ENCODE measurements at places on chromosomes 5 and 9.

- no peak for DNase-seq
These were observed 96.1 kb downstream of the PAX5 start for GRCh38 chr9:36937951-36938350.

DNA sequence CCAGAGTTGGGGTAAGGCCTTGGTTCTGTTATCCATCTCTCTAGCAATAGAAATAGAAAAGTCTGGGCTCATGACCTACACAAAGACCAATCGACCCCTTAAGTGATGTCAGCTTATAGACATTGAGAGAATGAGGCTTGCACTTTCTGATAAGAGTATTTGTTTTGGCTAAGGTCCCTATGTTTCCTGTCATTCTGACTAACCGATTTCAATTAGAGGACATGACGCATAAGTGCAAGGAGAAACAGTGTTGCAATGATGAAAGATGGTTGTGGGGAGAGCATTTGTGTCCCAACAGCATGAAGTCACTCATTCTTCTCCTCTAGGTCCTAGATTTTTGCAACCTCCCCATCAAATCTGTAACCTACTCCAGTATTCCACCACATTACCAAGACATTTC is 255.1 kb downstream of the MAT2B start:
- no peak for DNase-seq

DNA sequence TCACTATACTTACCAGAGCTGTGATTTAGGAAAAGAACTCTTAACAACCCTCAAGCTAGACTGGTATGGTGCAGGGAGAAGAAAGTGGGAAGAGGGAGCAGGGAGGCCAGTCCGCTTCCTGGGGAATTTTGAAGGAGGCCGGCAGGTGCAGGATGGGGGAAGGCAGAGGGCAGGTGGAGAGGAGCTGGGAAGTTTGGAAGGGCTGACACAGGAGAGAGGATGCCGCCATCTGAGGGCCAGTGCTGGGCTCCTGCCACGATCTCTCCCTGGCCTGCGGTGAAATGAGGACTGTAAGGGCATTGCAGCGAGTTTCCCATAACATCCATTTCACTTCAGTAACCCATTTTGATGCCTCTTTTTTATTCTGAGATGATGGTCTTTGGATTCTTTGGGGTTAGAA is 8.9 kb downstream of the DAB2IP start:
- DNase-seq = no peak

DNA sequence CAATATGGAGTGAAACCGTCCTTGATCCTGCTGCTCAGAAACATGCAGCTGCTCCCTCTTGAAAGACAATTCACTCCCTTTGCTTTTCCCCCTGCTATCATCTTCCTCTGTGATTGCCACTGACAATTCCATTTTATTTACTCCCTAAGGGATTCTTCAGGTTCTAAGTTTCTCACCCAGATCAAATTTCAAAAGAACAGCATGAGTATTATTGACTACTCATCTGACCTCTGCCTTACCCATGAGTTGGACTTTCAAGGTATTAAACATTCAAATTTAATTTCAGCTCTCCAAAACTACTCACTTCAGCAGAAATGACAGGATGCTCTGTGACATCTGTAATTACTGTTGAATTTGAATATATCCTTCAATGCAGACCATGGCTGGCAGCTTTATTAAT is 236.5 kb upstream of the HAPLN1 start:
- no peak for DNase-seq

GRCh38 chr9:133780404-133780945 is 42.3 kb upstream of the SARDH start:
- no peak for DNase-seq

DNA sequence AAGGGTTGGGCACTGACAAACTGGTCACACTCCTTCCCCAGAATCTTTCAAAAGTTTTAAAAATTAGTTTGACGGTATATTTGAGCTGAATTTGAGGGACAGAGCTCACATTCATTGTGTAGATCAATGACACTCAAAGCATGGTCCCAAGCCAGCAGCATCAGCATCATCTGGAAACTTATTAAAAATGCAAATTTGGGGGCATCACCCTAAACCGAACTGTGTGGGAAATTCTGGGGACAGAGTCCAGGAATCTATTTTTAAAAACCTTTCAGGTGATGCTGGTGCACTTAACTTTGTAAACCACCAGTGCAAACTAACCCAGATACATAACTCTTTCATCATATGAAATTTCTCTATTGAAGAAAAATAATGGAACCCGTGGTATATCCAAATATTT is 58.1 kb upstream of the MTAP start:
- DNase-seq = no peak

GRCh38 chr5:102388235-102388634 is 92.2 kb upstream of the SLCO4C1 start:
- no peak for DNase-seq

GRCh38 chr5:109146591-109146990 is 263.2 kb downstream of the PJA2 start:
- no peak for DNase-seq

DNA sequence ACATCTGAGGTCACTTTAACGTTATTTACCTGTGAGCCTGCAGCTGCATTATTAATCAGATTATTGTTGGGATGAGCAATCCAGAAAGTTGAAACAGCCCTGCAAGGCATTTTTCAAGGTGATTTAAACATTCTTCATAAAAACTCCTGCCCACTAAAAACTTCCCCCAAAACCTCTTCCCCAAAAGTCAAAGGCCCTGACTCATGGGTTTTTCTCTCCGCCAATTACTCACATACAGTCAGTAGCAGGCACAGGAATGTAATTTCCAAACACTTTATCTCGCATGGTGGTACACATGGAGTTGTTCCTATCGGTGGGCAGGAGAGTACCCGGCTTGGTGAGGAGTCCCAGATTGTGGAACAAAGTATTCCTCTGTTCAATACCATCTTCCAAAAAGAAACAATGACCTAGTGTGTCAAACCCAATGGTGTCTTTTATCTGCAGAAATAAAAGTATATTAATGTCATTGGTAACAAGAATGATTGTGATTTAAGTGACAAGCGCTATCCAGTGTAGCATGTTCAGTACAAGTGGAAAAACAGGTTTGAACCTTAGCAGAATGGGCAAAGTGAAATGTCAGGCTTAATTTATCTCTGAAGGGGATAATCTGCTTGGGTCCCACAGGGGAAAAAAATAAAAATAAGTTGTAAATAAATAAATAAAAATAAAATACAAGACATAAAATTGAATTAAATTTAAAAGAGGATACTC is 38.3 kb downstream of the CEMIP2 start:
- DNase-seq = no peak

- no peak for DNase-seq
These were observed 465.9 kb downstream of the ANXA1 start for GRCh38 chr9:73617586-73617985.

- DNase-seq = no peak
These were observed 376.7 kb downstream of the DNAH5 start for GRCh38 chr5:13567819-13568218.

- no peak for DNase-seq
These were observed 4.8 kb upstream of the WNK2 start for GRCh38 chr9:93178851-93179786.

DNA sequence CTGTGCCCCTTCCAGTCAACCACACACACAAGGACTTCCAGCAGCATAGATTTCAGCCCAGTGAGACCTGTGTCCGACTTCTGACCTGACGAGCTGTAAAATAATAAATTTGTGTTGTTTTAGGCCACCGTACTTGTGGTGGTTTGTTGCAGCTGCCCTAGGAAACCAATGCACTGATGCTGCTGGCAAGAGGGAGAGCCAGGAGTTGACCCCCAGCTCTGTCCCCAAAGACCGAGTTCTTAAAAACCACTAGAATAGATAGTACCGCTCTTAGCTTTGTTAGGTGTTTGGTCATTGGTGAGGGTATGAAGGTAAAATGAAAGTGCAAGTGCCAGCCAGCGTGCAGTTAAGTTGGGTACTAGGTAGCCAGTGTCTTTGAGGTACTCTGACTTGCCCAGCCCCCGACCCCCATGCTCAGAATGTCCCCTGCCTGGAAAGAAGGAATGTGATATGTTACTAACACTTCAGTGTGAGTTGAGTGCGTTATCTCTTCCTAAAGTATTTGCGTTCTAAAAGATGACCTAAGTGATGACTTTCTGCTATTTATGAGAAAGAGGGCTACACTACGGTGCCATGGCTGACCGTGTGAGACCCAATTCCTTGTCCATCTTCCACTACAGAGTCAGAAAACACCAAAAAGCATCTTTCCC is 185.6 kb downstream of the AOPEP start:
- no peak for DNase-seq

- DNase-seq = no peak
These were observed 2.8 kb upstream of the HMCN2 start for GRCh38 chr9:130262771-130263170.

- DNase-seq = no peak
These were observed 847.9 kb downstream of the EFNA5 start for GRCh38 chr5:106822851-106823250.

DNA sequence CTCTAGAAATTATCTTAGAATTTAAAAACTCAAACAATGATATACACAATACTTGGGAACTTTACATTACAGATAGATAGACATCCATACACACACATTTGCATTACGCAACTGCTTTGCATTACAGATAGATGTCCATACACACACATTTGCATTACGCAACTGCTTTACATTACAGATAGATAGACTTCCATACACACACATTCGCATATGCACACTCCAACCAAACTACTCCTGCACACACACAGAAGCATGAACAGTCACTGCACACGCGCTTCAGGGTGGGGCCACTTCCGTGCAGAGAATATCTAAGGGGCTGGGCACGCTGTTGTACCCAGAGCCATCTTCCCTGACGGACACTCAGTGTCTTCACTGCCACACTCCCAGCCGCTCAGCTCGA is 7.9 kb upstream of the ADAMTS16 start:
- no peak for DNase-seq

- DNase-seq = no peak
These were observed 72.7 kb downstream of the SEMA4D start for GRCh38 chr9:89425024-89425805.

- DNase-seq = no peak
These were observed 213.6 kb downstream of the MAPKAP1 start for GRCh38 chr9:125493384-125493783.

- DNase-seq = no peak
These were observed 1011.5 kb upstream of the NUDT12 start for GRCh38 chr5:104573949-104574709.

DNA sequence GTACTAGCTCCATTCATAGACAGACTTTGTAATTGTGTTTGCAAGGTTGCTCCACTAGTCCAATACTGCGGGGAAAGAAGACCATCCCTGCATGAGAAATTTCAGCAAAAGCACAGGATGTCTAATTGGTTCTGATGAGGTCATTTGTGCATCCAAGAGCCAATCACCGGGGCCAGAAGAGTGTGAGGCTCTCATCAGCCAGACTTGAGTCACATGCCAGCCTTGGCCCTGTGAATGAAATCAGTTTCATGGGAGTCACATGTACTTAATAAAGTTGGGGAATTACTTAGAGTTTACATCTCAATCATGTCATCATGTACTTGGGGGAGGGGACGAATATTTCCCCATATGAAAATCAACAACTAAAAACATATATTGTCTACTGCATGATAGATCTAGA is 1236.0 kb downstream of the MAT2B start:
- DNase-seq = no peak

GRCh38 chr5:11420969-11421368 is 483.3 kb downstream of the CTNND2 start:
- DNase-seq = no peak

DNA sequence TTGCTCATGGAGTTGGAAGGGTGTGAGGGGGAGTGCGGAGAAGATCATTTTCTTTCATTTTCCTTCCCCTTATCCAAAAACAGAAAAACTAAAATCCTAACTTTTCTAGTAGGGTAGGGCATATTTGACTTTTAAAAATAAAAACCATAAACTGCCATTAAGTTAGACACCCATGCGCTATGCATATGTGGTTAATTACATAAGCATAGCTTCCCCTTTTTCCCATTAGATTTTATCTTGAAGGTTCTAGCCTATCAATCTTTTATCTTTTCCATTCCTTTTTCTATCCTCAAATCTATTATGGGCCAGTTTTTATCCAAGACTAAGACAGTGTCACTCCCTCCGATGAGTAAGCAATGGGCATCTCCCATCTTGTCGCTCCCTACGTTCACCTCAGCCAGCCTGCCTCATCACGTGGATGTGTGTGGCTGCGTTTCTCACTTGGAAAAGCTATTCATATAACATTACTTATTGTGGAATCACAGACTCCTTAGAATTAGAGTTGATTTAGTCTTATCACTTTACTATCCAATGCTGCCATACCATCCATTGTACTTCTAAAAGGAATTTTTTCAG is 49.2 kb downstream of the PCSK5 start:
- no peak for DNase-seq

DNA sequence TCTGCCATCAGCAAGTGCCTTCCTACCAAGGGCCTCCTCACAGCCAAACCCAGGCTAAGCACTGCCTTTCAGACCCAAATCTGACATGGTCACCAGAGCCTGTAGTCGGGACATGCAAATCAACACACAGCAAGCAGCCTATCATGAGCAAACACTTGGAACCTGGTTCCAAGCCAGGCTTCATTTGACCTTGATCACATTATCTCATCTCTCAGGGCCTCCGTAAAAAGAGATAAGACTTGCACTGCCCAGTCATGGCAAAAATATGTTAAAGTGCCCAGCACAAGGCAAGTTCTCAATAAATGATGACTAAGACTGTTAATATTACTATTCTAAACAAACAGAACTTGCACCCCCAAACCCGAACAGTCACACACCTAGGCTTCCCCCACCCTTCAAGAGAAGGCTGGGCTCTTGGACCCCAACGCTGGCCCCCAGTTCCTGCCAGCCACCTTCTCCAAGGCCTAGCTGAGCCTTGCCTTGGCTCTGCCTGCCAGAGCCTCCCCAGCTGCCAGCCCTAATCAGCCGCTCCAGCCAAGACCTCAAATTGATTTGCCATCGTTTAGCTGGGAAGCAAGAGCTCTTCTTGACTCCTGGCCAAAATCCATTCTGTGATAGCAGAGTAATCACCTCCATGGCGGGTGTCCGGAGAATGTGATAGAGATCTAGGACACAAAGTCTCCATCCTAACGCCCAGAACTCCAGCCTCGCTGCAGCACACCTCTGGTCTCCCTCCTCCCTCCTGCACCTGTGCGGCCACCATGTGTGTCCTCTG is 18.7 kb downstream of the CPLX2 start:
- DNase-seq = no peak

- no peak for DNase-seq
These were observed 28.6 kb upstream of the SPATA31E1 start for GRCh38 chr9:87853876-87854579.

DNA sequence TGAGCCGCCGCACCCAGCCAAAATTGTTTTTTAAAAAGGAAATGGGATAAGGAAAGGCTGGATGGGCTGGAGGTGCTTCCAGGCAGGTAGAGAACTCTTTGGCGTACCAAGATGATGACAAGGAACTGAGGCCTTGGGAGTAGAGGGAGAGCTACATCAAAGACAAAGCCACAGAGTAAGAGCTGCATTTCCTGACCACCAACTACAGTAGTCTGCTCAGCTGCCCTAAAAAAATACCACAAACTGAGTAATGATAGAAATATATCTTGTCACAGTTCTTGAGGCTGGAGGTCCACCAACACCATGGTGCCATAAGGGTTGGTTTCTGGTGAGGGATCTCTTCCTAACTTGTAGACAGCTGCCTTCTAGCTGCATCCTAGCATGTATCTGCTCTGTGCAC is 8.2 kb downstream of the OR1K1 start:
- DNase-seq = no peak

All from activated naive CD4-positive, alpha-beta T cell treated with Interleukin-2 at 50 U/mL for 16 hours (primary cell).